ENCODE measurements at places on chromosomes 11 and 22. TPM values are rescaled to one million over a fixed set of nuclear protein-coding genes. Genes with fewer than 3 reads are reported as not detected.

DNA sequence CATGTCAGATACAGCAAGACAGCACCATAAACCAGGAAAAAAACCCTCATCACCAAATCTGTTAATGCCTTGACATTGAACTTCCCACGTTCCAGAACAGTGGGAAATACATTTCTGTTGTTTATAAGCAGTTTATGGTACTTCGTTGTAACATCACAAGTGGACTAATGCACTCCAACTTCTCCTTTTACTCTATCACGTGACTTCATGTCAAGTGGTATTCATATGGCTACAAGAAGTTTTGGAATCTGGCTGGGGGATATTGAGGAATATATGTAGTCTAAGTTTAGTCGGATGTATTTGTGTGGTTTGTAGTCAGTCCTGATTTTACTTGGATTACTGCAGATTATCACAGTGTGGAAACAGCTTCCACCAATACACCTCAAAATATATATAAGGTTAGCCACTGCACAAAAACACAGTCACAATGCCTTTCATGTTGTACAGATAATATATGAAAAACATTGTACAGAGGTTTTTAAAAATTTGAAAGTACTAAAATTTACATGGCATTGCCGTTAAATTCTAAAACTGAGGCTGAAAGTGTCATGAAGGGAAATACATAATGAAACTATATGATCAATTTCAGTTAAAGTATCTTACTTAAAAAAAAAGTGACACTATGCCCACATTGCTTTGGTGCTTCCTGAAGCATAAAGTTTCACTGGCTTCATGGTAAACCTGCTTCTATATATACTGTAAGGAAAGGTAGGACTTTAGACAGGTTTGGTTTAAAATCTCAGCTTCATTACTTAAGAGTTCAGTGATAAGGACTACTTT, 134.1 kb downstream of the CASP12 start:
- DNase-seq: no peak

Gene PATE2
- total RNA-seq: not detected

DNA sequence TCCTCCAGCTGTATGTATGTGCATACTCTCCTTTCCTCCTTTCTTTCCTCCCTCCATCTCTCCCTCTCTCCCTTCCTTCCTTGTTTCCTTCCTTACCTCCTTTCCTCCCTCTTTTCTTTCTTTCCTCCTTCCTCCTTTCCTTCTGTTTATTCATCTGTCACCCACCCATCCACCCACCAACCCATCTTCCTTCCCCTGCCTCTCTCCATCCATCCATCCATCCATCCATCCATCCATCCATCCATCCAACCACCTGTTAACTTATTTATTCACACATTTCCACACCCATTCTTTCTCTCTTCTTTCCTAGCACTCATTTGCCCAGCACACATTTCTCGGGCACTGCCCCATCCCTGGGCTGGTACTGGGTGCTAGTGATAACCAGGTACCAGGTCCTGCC, 443.9 kb downstream of the MIAT start:
- no peak for DNase-seq

- DNase-seq: no peak
These were observed 5.5 kb upstream of the TMPRSS6 start for GRCh38 chr22:37115032-37115431.

DNA sequence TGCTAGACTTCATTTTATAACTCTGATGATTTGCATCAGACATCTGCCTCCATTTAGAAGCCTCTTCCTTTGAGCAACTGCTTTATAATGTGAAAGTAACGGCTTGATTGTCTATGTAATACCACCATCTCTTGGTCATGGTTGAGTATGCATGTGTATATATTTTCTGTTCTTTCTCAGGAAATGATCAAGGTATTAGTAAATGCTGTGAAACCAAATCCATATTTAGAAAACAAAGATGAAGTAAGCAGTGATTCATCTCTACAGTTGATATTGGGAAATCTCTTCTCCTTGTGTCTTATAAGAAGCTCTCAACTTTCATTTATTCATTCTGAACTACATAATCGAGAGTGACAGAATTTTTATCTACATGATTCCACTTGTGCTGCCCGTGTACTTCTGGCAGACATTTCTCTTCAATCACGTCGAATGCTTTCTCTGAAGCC, 104.6 kb upstream of the ANO3 start:
- DNase-seq: peak; percentile 9

Gene RAPSN
- not detected for total RNA-seq

GRCh38 chr11:7890417-7891172, 40.5 kb downstream of the OR10A6 start:
- peak; percentile 69 for DNase-seq

Gene PRAME
- total RNA-seq: not detected

Gene GSTT2B
- total RNA-seq: 10.1 TPM

DNA sequence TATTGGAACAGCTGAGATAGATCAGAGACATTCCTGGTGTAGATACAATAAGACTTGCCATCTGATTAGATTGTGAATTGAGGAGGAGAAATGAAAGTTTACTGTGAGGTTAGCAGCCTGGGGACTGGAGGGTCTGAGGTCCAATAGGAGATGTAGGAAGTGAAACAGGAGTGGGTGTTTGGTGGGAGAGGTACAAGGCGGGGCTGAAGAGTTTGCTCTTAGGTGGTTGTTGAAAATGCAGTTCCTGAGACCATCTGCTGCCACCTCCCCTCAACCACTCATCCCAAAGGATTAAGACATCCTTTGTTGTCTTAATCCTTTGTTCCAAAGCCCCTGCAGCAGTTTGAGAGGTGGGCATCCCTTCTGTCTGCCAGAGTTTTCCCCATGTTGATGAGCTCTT, 14.8 kb downstream of the PIWIL4 start:
- DNase-seq: no peak

DNA sequence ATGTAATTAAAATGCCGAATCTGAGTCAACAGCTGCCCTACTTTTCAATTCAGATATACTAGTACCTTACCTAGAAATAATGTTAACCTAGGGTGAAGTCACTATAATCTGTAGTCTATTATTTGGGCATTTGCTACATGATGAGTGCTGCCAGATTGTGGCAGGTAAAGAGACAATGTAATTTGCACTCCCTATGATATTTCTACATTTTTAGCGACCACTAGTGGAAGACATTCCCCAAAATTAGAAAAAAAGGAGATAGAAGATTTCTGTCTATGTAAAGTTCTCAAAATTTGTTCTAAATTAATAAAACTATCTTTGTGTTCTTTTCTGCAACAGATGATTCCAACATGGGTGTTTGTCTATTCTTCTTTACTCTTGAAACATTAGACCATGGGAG, 14.1 kb downstream of the MS4A1 start:
- DNase-seq: no peak

- peak; percentile 55 for DNase-seq
These were observed 380 bp downstream of the C11orf96 start for GRCh38 chr11:43942662-43943371.

Gene FGF3
- not detected for total RNA-seq

Gene IL17RA
- total RNA-seq: 7.9 TPM

GRCh38 chr22:29873943-29874342, 9.0 kb upstream of the MTMR3 start:
- DNase-seq: peak; percentile 26

Gene SYCE3
- total RNA-seq: not detected

- DNase-seq: no peak
These were observed 587 bp downstream of the ESAM start for GRCh38 chr11:124761301-124762104.

DNA sequence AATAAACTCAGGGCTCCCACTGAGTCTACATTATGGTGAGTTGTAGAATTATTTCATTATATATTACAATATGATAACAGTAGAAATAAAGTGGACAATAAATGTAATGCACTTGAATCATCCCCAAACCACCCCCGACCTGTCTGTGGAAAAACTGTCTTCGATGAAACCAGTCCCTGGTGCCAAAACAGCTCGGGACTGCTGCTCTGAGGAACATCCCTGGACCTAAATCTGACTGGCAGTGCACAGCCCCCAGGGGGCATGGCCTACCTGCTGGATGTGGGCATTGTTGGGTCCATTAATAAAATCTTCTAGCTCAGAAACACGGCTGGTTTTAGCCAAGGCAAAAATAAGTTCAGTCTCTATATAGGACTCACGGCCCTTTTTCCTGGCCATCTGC, 29.3 kb upstream of the SLC25A1 start:
- DNase-seq: no peak

GRCh38 chr22:42086051-42086450, 4.5 kb downstream of the NDUFA6 start:
- DNase-seq: no peak

Gene HEPACAM
- total RNA-seq: not detected

DNA sequence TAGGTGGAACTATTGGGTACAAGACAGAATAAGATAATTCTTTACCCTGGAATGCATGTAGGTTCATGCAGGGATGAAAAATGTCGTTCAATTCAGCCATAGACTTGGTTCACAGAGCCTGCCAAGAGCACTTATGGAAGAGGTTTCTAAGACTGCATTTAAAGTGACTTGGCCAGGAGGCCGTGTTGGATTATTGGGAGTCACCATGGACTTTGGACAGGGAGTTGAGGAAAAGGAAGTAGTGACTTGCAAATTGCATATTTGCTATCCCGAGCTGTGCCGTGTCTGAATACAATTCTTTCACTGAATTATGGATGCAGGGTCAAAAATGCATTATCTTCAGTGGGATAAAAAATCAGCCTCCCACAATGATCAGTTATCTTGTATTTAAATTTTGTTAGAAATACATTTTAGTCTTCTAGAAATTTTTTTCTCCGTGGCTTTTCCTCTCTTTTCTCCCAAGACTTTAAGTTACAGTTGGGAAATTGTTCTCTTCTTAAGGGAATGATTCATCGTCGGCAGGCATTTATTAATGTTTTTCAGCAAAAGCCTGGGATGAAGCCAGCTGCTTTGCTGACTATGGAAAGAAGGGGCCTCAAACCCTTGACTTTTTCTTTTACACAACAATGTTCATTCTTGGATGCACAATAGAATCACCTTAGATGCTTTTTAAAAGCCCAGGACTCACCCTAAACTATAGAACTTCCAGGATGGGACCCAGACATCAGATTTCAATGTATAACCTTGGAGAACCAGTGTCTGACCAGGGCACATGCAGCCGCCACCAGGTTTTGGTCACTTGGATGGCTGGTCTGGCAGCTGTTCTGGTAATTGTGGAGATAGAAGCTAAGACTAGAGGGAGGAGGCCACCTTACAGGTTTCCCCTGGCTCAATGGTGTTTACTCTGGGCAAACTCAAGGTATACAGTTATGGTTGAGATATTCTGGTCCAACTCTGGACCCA, 70.8 kb downstream of the FAT3 start:
- DNase-seq: peak; percentile 66
